Activated CD4-positive, alpha-beta T cell treated with anti-CD3 and anti-CD28 coated beads, Interleukin-2, amount 10 ng/mL, durations not matched to agents 7 days and 5 days (primary cell): ENCODE measurements at places on chromosomes 2 and 18.

GRCh38 chr18:78647018-78647417 lies 332.6 kb upstream of the SALL3 start:
- peaks cover 2% of the 10 kb centered on the region for H3K4me1 ChIP-seq
- DNase-seq: no peak
- H3K27ac ChIP-seq: no peak overlapping the region
- no peaks in the 10 kb centered on the region for H3K36me3 ChIP-seq
- H3K27me3 ChIP-seq: no peaks in the 10 kb centered on the region

DNA sequence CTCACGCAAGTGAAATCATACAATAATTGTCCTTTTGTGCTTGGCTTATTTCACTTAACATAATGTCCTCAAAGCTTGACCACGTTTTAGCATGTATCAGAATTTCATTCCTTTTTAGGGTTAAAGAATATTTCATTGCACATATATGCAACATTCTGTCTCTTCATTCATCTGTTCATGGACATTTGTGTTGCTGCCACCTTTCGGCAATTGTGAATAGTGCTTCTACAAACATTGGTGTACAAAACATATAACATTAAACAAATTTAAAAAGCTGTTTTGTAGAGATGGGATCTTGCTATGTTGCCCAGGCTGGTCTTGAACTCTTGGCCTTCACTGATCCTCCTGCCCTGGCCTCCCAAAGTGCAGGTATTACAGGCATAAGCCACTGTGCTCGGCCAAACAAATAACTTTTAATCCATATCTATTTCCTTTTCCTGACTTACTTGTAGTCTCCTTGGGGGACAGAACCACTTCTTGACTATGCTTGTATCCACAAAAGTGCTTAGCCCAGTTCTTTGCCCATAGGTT lies 209.3 kb downstream of the SLC4A3 start:
- DNase-seq: no peak
- H3K27me3 ChIP-seq: no peaks in the 10 kb centered on the region
- no peaks in the 10 kb centered on the region for H3K36me3 ChIP-seq
- H3K27ac ChIP-seq: no peak overlapping the region
- no peak overlapping the region for H3K4me3 ChIP-seq
- H3K4me1 ChIP-seq: no peaks in the 10 kb centered on the region

- H3K4me1 ChIP-seq: peaks cover 12% of the 10 kb centered on the region
- H3K4me3 ChIP-seq: no peak overlapping the region
- H3K27me3 ChIP-seq: peaks cover 6% of the 10 kb centered on the region
- DNase-seq: no peak
- no peaks in the 10 kb centered on the region for H3K36me3 ChIP-seq
- H3K27ac ChIP-seq: no peak overlapping the region
Observed at GRCh38 chr2:46335391-46336282, 38.4 kb downstream of the EPAS1 start.

- peak overlapping the region; percentile 96 for H3K27ac ChIP-seq
- H3K4me3 ChIP-seq: peak overlapping the region; percentile 86
- peaks cover 26% of the 10 kb centered on the region for H3K36me3 ChIP-seq
- H3K4me1 ChIP-seq: peaks cover 50% of the 10 kb centered on the region
Observed at GRCh38 chr2:58047373-58047935, 848 bp downstream of the VRK2 start.

DNA sequence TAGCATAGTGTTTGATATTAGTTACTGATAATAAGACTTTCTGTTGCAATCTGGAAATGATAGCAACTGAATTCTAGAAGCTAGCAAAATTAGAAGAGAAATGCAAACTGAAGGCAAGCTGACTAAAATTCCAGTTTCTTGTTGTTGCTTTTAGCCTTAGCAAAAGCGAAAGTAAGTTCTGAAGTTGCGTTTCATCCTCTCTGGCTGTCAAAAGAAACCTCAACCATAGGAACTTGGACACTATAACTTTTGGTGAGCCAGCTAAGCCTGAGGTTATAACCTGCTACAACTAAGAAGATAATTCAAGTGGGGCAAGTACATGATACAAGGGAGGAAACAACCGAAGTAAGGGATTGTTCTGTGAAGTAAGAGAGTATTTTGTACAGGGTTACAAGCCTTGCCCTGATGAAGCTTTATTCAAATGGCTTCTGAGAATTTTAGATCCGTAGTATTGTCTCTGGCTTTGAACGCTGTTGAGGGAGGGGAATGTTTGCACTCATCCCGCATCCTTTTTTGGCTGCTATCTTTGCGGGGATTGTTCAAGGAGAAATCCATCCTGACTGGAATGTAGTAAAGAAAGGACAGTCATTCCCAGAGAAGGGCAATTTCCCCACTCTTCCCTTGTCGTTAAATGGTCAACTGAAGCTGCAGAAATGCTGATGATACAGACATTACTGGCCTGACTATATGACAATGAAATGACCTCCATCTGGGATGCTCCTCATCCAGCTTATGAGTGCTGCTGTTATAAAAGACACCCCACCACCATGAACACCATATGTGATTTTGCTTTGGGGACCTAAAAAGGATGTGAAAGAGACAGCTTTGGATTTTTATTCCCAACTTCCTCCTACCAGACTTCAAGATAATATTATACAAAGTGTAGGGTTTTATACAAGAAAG lies 7.0 kb upstream of the TMX3 start:
- H3K27ac ChIP-seq: peak overlapping the region; percentile 92
- H3K4me3 ChIP-seq: peak overlapping the region; percentile 75
- peaks cover 32% of the 10 kb centered on the region for H3K4me1 ChIP-seq
- peak; percentile 35 for DNase-seq
- H3K36me3 ChIP-seq: peaks cover 2% of the 10 kb centered on the region
- H3K27me3 ChIP-seq: no peaks in the 10 kb centered on the region

DNA sequence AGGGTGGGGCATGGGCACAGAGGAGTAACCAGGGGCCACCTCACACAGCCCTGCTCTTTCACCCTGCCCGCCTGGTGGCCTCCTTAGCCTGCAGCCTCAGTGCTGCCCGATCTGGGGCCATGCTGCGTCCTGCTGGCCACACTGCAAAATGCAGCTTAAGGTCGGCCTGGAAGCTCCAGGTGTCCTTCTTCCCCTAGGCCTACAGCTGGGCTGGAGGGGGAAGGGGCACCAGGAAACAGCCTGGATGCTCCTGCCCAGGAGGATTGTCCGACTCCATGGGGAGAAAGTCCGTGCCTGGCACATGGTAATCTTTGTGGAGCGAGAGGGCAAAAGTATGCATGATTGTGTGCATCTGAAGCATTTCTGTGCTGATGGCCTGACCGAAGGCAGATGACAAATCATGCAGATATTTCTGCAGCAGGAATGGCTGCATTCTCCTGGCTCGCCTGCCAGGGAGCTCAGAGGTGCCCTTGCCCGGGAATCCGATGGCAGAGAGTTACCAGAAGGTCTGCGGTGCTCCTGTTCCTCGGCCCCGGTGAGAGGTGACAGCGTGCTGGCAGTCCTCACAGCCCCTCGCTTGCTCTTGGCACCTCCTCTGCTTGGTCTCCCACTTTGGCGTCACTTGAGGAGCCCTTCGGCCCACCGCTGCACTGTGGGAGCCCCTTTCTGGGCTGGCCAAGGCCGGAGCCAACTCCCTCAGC lies 12.8 kb upstream of the ALPP start:
- no peaks in the 10 kb centered on the region for H3K36me3 ChIP-seq
- H3K27me3 ChIP-seq: no peaks in the 10 kb centered on the region
- no peak overlapping the region for H3K4me3 ChIP-seq
- H3K4me1 ChIP-seq: peaks cover 37% of the 10 kb centered on the region
- peak; percentile 21 for DNase-seq
- peak overlapping the region; percentile 4 for H3K27ac ChIP-seq

DNA sequence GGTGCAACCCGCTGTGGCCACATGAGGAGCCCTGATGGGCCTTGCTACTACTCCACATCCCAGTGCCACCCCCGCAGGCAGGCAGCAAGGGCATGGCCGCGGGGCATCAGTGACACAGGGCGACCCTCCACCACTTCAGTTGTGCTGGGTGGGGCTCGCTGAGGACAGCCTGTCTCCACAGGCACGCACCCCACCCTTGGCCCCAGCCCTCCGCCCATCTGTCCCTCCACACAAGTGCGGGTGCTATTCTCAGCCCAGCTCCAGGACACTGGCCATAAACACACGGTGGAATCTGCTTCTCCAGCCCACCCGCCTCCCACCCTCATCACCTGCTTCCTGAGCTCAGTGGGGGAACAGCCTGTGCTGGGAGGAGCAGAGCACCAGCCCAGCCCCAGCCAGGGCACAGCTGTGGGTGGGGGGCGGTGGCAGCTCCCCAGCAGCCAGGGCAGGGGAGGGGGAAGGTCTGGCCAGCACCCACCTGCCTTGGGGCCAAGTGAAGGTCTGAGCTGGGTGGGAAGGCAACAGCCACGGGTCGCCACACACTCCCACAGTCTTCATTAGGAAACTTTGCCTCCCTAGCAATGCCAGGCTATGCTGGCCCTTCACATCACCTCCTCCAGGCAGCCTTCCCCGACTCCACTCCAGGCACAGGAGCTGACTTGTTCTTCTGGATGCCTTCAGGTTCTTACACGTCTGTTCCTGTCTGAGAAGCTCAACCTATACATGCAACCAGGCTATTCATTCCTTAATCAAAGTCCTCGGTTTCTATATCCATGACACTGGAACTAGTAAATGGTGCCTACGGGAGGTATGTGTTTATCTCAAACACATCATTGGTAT lies 16.5 kb downstream of the BIN1 start:
- no peak overlapping the region for H3K4me3 ChIP-seq

- H3K36me3 ChIP-seq: no peaks in the 10 kb centered on the region
- H3K27ac ChIP-seq: no peak overlapping the region
- no peak overlapping the region for H3K4me3 ChIP-seq
- peaks cover 3% of the 10 kb centered on the region for H3K27me3 ChIP-seq
Observed at GRCh38 chr18:32346671-32347070, 124.0 kb downstream of the GAREM1 start.

DNA sequence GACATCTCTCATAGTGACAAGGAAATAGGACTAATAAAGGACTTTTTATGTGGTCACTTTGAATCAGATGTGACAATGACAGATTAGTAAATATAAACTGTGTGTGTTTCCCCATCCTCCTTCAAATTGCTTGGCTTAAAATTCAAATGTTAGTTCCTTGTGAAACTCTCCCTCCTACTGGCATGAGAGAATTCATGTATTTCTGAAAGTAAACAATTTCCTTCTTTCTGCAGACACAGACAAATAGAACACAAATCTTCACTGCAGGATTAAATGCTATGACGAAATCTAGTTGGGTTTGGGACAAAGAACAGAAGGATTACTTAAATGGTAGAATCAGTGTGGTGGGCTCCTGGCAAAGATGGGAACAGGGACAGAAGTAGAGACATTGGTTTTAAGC lies 328.7 kb upstream of the FAM98A start:
- H3K27me3 ChIP-seq: no peaks in the 10 kb centered on the region
- H3K36me3 ChIP-seq: no peaks in the 10 kb centered on the region
- no peaks in the 10 kb centered on the region for H3K4me1 ChIP-seq
- H3K4me3 ChIP-seq: no peak overlapping the region

- no peak overlapping the region for H3K4me3 ChIP-seq
- peaks cover under 1% of the 10 kb centered on the region for H3K27me3 ChIP-seq
- DNase-seq: no peak
- H3K4me1 ChIP-seq: no peaks in the 10 kb centered on the region
Observed at GRCh38 chr2:217478831-217479455, 523.9 kb downstream of the TNS1 start.

DNA sequence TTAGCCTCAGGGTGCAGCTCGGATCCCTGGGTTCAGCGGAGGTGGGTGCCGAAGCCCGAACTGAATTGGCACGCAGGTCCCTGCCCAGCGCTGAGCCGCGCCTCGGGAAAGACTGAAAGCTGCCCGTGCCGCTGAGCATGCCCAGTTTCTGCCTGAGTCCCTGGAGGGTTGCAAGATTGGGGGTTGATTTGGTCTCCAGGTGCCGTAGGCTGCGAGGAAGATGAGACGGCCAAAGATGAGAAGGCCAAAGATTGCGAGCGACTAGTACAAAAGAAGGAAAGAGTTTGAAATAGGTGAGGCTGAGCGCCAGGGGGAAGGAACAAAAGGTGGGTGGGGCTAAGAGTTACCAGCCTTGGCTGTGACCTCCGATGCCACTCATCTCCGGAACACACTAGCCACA lies 852 bp upstream of the KCNH7 start:
- no peak overlapping the region for H3K4me3 ChIP-seq
- peaks cover 13% of the 10 kb centered on the region for H3K27me3 ChIP-seq
- H3K4me1 ChIP-seq: no peaks in the 10 kb centered on the region
- no peak overlapping the region for H3K27ac ChIP-seq
- no peaks in the 10 kb centered on the region for H3K36me3 ChIP-seq

DNA sequence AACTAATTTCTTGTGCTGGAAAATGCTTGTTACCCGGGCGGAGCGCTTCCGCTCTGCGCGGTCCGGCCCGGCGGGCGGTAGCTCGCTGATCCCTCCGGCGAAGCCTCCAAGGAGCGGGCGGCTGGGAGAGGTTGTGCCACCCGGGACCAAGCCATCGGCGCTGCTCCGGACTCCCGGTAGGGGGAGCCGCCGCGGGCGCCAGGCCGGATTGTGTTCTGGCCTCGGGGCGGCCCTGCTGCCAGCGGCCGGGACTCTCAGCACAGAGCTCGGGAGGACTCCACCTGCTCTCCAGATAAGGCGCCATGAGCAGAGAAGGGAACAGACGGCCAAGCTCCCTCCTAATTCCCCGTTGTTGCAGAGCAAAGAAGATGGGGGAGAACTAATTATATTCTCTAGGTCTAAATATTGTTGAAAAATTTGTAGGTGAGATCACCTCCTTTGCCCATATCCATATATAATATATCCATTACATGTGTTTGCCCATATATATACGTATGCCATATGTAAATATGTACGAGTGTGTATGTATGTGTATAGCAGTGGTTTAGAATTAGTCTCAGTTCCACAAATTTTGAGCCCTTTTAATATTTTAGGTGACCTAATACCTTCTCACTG lies 13.8 kb upstream of the SATB2 start:
- H3K27ac ChIP-seq: no peak overlapping the region
- no peaks in the 10 kb centered on the region for H3K36me3 ChIP-seq
- peaks cover 77% of the 10 kb centered on the region for H3K27me3 ChIP-seq
- no peak for DNase-seq

DNA sequence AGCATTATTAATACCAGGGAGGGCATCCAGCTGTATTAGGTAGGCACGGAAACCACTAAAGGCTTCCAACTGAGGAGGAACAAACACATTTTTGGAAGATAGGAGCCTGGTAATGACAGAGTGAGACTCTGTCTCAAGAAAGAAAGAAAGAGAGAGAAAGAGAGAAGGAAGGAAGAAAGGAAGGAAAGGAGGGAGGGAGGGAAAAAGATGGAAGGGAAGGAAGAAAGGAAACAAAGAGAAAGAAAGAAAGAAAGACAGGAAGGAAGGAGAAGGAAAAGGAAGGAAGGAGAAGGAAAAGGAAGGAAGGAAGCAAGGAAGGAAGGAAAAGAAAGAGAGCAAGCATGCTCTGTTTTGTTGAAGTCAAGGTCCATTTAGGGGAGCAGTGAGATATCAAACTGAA lies 103.8 kb upstream of the RFX8 start:
- H3K27me3 ChIP-seq: no peaks in the 10 kb centered on the region
- H3K27ac ChIP-seq: no peak overlapping the region
- H3K4me3 ChIP-seq: no peak overlapping the region
- H3K4me1 ChIP-seq: peaks cover 28% of the 10 kb centered on the region
- no peaks in the 10 kb centered on the region for H3K36me3 ChIP-seq

- no peak for DNase-seq
- H3K36me3 ChIP-seq: peaks cover 5% of the 10 kb centered on the region
- no peak overlapping the region for H3K27ac ChIP-seq
- H3K27me3 ChIP-seq: no peaks in the 10 kb centered on the region
- peaks cover 63% of the 10 kb centered on the region for H3K4me1 ChIP-seq
Observed at GRCh38 chr2:203857656-203858055, 9.9 kb upstream of the CTLA4 start.

GRCh38 chr18:47075098-47075883 lies 39.9 kb upstream of the ELOA2 start:
- no peak overlapping the region for H3K4me3 ChIP-seq
- no peaks in the 10 kb centered on the region for H3K36me3 ChIP-seq
- DNase-seq: no peak
- H3K27me3 ChIP-seq: peaks cover 4% of the 10 kb centered on the region
- peaks cover 2% of the 10 kb centered on the region for H3K4me1 ChIP-seq
